ENCODE measurements at places on chromosomes 1 and 21.

DNA sequence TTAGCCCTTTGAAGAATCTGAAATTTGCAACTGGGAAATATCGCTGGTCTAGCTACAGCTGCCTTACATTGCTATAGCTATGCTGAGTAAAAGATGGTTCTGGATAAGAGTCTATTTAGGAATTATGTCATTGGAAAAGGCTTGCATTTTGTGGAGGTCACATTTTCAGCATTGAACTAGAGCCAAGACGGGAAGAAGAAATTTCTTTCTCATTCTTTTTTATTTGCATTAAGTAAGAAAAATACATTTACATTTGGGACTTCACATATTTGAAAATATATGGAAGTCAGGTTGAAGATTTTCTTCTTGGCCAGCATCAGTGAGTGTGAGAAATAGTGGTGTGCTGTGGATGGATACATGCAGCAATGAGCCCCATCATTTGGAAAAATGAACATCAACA lies 291.6 kb downstream of the PTBP2 start:
- DNase-seq: no peak

GRCh38 chr1:198258491-198258890 lies 101.7 kb downstream of the NEK7 start:
- DNase-seq: no peak

- no peak for DNase-seq
Observed at GRCh38 chr1:44549510-44549909, 124.8 kb downstream of the TMEM53 start.

DNA sequence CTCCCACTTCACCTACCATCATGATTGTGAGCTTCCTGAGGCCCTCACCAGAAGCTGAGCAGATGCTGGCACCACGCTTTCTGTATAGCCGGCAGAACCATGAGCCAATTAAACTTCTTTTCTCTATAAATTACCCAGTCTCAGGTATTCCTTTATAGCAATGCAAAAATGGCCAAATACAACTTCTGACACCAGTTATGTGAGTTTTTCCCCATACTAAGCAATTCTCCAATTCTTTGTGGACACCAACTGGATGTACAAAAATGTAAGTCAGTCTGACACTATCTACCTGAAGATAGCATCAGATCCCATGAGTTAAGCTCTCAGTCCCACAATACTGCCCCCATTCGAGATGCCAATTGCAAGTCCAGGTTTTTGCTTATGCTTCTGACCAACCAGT lies 65.4 kb upstream of the PPIH start:
- no peak for DNase-seq

DNA sequence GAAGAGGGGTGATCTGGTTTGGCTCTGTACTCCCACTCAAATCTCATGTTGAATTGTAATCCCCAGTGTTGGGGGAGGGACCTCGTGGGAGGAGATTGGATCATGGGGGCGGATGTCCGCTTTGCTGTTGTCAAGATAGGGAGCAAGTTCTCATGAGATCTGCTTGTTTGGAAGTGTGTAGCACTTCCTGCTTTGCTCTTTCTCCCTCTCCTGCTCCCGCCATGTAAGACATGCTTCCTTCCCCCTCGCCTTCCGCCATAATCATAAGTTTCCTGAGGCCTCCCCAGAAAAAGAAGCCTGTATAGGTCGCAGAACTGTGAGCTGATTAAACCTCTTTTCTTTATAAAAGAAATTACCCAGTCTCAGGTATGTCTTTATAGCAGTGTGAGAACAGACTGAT lies 27.9 kb downstream of the MYOM3 start:
- DNase-seq: no peak

DNA sequence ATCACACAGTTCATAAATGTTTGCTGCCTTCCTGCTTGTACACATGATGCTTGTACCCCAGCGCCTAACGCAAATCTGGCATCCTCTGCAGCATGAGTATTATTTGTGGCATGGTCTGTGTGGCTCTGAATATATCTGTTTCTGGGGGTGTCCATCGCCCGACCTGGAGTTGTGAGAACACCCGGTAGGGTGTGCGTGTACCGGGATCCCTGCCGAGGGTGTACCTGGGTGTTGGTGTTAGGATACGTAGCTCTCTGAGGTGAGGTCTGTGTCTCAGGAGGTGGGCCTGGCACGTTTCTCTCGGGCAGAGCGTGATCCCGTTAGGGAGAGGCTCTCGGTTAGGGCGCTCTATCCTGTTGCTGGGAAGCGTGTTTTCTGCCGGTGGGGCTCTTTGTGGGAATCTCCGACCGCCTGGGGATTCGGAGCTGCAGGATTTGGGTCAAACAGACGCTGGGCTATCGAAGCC lies 10.4 kb upstream of the CDC20 start:
- no peak for DNase-seq

GRCh38 chr1:105700723-105701122 lies 1355.8 kb upstream of the PRMT6 start:
- DNase-seq: no peak

DNA sequence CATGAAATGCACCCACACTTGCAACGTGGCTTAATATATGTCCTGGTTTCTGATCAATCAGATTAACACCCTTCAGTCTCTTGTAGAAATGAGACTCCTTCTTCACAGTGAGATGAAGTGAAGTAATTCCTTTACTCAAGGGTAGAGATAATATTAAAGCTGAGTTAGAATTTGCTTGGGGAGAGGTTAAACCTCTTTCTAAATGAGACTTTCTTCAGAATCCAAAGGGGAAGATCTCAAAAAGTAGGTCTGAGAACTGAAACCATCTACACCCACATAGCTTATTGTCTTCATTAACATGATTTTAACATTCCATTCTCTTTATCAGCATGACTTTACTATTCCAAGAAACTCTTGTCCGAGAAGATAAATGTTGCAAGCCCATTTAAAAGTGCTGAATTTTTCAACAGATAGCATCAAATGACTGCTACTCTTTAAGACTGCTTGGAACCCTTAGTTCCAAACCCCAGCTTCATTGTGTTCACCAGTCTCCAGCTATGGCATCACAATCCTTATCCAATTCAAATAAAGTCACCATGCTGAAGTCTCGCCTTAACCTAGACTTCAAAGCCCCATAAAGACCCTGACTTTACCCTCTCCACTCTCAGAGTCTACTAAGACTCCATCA lies 19.2 kb upstream of the TRAF3IP3 start:
- no peak for DNase-seq

- no peak for DNase-seq
Observed at GRCh38 chr1:170284951-170285350, 139.2 kb downstream of the NTMT2 start.

- no peak for DNase-seq
Observed at GRCh38 chr1:12338823-12339222, 109.0 kb downstream of the VPS13D start.

GRCh38 chr21:35528116-35529042 lies 479.3 kb upstream of the RUNX1 start:
- no peak for DNase-seq

DNA sequence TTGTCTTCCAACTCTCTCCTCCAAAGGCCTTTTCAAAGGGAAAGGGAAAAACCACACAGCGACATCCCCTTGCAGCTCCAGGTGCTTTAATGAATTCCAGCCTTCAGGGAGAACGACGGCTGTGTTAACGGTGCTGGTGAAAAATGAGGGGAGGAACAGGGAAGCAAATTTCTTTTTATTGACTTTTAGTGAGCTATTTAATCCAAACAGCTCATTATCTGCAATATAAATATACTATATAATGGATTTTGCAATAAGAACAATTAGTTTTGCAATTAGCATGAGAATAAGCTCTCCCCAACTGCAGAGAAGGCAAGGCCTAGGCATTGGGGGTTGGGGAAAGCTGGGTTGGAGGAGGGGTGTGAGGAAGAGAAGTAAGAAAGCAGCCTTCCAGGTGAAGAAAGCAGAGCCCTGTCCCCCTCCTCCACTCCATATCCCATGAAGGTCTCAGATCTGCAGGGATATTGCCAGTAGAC lies 159.0 kb upstream of the ZC3H12A start:
- DNase-seq: no peak

DNA sequence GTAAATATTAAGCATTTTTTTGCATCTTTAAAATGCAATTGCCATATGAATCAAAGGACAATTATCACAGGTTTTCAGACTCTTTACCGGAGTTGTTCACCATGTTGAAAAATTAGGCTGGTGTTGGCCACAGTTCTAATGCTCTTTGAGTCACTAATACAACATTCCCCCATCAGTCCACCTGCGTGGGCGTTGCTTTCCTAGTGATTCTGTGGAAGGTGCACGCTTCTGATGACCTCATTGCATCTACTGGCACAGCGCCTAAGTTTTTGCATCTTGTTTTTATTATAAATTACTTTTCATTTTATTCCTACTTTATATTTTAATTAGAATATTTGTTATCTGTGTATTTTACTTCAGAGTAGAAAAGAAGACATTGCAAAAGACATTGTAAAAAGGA lies 4.7 kb upstream of the F5 start:
- DNase-seq: no peak

GRCh38 chr1:30450818-30451233 lies 272.6 kb downstream of the MATN1 start:
- no peak for DNase-seq

- DNase-seq: no peak
Observed at GRCh38 chr1:38444311-38444710, 397.7 kb upstream of the POU3F1 start.

DNA sequence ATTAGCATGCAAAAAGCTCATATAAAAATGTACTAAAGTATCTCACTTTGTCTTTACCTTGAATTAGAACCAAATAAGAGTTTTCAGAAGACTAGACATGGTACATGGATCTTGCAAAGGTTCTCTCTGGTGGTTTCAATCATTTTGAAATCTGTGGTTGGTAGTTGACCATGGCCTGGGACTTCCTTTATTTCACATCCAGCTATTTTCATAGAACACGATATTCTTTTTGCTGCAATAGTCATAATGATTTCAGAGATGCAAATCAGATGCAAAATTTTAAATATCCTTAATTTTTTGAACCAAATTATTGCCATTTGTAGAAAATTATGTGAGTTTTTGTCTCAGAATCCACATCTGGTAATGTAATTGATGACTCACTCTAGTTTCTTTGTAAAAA lies 375.1 kb upstream of the ZP4 start:
- DNase-seq: no peak

DNA sequence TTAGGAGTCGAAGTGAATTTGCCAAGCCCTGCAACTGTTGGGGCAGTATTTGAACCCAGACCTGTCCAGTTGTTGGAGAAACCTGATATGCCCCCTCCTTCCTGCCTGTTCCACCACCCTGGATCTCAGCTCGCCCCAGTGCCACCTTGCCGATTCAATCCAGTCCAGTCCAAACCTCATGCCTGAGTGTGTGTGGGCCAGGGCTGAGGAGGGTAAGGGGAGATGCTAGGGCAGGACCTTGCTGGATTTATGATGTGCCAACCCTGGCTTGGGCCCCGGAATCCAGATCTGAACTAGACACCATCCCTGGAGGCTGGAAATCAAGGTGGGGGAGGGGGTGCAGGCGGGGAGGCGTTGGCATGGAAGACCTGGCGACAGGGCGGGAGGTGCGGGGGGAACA lies 98.9 kb upstream of the WNT4 start:
- no peak for DNase-seq

GRCh38 chr1:12495725-12496124 lies 122.3 kb downstream of the DHRS3 start:
- DNase-seq: no peak

DNA sequence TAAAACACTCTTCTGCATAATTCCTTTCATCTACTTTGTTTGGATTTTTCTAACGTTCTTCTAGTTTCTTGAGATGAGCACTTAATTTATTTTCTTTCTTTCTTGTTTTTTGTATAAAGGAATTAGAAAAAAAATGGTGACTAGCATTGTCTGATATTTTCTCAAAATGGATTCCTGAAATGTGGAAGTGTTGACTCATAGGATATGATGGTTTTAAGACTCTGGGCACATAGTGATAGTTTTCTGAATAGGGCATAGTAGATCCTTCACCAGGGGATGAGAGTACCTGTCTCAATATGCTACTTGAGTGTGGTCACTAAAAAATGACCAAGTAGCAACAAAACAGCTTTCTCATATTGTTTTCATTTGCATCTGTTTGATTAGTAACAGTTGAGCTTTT lies 100.9 kb downstream of the PEX14 start:
- DNase-seq: peak; percentile 50

DNA sequence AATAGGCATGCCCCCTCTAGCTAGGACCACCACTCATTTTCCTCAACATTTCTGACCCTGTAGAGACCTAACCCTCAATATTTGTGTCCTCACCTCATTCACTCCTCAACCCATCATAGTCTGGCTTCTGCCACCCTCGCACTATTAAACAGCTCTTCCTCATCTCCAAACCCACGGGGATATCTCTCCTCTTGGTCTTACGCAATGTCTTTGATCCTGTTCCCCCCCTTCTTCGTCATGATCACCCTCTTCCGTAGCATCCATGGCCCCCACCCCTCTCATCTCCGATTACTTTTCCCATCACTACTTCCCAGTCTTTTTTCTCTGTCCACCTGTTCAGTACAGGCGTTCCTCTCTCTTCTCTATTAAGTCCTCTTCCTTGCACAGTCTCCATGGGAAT lies 51.7 kb upstream of the SPOCD1 start:
- no peak for DNase-seq

- DNase-seq: no peak
Observed at GRCh38 chr1:235326719-235327558, 1.0 kb downstream of the ARID4B start.

DNA sequence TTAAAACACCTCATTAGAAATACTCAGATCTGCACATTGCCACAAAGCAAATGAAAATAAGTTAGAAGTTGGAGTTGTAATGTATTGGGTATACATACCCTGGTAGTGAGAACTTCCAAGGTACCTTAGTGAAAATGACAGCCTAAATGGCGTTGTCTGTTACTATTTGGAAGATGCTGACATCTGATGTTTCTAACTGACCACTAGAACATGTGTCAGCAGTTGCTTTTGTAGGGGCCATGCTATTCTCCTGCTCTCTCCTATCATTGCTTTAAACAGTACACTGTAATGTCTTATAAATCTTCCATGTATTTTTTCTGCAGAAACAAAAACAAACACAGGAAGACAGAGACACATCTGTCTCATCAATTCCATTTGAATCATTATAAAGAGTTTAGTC lies 40.1 kb downstream of the LAMC1 start:
- no peak for DNase-seq

GRCh38 chr21:45246386-45247320 lies 41.0 kb downstream of the POFUT2 start:
- no peak for DNase-seq

GRCh38 chr1:55213151-55213884 lies 1.8 kb downstream of the USP24 start:
- no peak for DNase-seq

DNA sequence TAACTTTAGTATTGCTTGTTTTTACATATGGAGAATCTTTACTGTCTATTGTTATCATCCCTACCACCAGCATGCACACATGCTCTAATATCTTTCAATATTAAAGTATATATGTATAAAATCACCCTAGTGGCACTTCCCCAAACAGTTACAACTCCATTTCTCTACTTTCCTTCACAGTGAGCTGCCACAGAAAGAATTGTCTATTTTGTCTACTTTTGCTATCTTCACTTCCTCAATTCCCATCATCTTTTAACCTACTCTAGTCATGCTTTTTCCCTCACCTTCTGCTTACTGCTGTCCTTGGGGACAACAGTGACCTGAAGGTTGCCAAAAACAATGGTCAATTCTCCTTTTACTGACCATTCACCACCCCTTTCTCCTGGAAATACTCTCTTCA lies 59.2 kb downstream of the VCAM1 start:
- no peak for DNase-seq

- no peak for DNase-seq
Observed at GRCh38 chr1:177690996-177691395, 278.9 kb downstream of the SEC16B start.

All from glomerular endothelial cell (primary cell).